ENCODE measurements at places on chromosomes 12 and 14.
A peak's percentile ranks its signal among the peaks of the same experiment; 100 is the strongest.

- DNase-seq: no peak
Observed at GRCh38 chr14:24250354-24250753, 7.9 kb upstream of the TINF2 start.

GRCh38 chr14:68707482-68707881, 85.4 kb downstream of the ZFP36L1 start:
- DNase-seq: no peak

DNA sequence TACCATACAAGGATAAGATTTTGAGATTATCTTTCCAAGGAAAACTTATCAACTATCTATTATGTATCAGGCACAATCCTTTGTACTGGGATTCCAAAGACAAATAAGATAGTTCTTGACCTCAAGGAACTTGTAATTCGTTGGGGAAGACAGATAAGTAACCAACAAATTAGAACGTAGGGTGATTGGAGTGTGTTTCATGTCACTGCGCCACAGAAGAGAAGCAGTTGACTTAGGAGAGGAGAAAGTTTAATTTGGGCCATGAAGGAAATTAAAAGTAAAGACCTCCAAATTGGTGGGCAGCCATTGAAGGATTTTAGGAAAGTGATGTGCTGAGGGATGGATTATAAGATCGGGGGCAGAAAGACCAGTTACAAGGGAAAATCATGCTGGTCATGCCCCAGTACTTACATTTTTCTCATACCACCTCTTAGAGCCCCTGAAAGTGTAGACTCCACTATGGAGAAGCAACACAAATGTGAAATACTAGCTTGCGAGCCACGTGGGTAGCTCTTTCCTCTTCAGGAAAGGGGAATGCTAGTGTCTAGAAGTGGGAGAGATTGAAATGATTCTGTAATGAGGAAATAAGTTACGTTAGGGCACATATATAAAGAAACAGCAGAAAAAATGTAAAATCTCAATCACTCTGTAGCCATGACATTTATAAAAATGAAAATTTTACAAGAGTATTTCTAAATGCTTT, 148.7 kb downstream of the ETV6 start:
- DNase-seq: no peak

- peak; percentile 90 for DNase-seq
Observed at GRCh38 chr12:11653215-11653753, 3.8 kb downstream of the ETV6 start.

DNA sequence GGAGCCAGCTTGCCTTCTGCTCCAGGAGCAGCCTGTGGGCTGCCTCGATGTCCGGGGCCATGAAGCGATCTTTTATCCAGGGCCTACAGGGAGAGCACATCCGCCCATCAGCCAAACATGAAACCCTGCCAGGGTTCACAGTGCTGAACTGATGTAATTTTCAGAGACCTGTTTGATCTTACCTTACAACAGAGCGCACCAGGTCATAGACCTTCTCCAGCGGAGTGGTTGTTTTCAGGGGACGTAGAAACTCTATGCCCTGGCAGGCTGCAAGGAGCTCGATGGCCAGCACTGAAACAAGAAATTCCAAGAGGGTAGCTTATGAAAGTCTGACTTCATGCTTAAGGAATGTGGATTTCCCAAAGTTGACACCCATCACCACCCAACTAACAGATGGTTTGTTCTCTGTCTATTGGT, 19.7 kb downstream of the HAL start:
- DNase-seq: no peak

DNA sequence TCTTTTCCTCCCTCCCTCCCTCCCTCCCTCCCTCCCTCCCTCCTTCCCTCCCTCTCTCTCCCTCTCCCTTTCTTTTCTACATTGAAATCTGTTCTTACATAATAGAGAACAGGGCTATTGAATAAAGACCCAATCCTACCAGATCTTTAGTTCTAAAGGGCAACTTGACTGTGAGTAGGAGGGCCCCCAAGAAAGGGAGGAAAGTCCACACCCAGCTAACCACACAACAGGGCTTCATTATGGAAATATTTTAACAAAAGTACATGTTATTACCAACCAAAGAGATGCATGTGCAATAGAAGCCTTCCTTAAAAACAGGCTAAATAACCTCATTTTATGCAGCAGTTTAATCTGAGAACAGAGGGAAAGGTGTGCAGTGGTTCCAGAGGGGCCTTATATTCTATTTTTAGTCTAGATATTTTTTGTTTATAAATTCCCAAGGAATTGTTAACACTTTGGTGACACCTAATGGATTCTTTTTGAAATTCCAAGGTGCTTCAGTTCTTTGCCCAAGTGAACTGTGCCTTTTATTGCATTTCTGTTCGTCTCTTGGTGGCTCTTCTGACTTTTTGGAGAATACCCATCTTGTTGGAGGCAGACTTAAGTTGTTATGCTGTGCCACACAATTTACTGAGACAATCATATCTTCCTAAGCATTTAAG, 63.0 kb downstream of the GNS start:
- peak; percentile 59 for DNase-seq

- no peak for DNase-seq
Observed at GRCh38 chr14:91283666-91284065, 39.2 kb upstream of the GPR68 start.

Data from KBM-7 (cell line).